ENCODE measurements at places on chromosomes 4 and X. TPM values are rescaled to one million over a fixed set of nuclear protein-coding genes. Genes with fewer than 3 reads are reported as not detected.

DNA sequence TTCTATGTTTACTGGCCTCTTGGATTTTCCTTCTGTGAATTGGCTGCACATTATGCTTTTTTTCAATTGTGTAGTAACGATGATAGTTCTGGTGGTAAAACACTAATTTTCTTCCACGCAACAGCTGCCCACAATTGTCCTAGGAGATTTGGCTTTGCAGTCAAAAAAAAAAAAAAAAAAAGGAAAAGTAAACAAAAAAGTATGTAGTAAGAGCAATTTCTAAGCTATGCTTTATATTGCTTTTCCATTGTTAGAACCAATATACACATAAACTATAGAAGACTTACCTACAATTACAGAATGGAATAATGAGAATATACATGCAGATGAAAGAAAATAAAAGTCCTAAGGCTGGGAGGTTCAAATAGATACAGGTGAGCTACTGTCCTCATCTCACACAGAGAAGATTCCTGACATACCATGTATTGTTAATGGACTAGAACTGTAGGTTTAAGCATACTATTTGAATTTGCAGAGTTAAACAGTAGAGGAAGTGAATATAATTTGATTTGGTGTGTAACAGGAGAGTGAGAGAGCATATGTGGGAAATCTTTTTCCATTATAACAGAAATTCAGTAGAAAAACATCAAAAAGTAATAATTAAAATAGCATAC lies 976.2 kb downstream of the RAB28 start:
- no peak for ATAC-seq

DNA sequence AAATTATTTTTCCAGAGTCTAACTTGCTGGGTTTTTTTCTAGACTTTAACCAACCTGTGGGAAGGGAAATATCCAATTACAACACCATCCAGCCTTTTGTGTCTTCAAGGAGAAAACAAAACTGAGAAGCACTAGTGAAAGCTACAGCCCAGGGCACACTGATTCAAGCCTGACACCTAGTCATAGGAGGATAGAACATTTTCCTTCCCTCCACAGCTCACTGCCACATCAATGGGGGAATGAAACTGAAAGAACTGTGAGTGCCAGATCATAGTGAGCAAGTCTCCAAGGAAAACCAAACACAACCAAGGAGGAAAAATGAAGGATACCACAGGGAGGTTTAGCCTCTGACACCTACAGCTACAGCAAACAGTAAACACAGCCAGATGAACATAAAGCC lies 43.3 kb upstream of the MAGEA8 start:
- ATAC-seq = peak; percentile 89

- no peak for ATAC-seq
These were observed 241.0 kb upstream of the POF1B start for GRCh38 chrX:85620466-85620865.

DNA sequence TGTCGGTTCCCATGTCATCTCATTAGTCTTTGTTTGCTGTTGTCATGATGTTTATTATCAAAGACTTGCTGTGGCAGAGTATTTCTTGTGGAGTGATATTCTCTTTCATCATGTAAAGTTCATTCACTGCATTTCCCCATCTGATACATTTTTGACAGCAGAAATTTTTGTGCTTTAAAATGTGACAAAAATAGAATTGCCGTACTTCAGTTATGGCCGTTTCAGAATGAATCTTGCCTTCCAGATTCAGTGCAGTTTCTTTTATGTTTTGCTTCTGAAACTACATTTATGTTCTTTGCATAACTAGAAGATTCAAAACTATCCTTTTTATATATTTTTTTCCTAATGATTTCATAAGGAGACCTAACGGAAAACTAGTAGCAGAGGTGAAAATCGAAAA lies 10.0 kb downstream of the CSTF2 start:
- peak; percentile 34 for ATAC-seq

DNA sequence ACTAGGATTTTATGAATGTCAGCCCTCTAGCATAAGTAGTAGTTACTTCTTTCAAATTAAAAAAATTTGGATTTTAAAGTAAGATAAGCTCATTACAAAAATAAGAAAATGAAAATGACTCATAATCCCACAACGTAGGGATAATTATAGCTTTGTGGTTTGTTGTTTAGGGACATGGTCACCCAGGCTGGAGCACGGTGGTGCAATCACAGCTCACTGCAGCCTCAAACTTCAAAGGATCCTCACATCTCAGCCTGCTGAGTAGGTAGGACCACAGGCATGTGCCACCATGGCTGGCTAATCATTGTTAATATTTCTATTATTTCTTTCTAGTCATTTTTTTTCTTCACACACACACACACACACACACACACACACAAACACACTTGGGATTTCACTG lies 57.6 kb downstream of the PLAC1 start:
- ATAC-seq = no peak

- ATAC-seq = no peak
These were observed 84.8 kb downstream of the PAK3 start for GRCh38 chrX:111180750-111181240.

GRCh38 chrX:20388594-20388993 lies 121.9 kb upstream of the RPS6KA3 start:
- ATAC-seq = no peak

DNA sequence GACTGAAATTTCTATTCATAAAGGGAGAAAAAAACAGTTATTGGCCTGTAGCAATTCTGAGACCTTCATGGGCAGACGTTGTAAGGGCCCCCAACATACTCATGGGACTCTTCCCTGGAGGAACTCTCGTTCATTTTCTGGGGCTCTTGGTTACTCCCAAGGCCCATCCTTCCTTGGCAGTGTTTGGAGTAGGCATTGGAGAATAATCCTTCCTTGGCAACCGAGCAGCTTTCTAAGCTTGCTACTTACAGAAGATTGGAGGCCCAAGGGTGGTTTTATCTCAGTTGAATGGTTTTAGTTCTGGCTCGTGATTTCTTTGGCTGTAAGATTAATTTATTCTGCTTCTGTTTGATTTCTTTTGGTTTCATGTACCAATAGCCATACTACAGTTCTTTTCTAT lies 50.4 kb downstream of the ALG13 start:
- no peak for ATAC-seq

DNA sequence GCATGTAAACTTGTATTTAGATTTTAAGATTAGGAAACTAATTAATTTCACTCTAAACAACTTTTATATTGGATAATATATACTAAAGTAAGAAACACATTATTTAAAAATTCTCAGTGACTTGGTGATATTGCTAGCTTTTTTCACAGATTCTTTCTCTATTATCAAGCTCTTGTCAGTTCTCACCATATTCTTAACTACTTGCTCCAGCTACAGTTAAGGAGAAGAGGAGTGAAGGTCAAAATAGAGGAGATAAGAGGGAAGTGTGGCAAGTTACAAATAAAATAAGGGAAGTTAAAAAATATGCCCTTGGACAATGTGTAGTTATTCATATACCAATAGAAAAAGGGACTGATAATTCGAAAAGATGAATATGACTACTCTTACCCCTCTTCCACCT lies 34.7 kb upstream of the NAF1 start:
- no peak for ATAC-seq

DNA sequence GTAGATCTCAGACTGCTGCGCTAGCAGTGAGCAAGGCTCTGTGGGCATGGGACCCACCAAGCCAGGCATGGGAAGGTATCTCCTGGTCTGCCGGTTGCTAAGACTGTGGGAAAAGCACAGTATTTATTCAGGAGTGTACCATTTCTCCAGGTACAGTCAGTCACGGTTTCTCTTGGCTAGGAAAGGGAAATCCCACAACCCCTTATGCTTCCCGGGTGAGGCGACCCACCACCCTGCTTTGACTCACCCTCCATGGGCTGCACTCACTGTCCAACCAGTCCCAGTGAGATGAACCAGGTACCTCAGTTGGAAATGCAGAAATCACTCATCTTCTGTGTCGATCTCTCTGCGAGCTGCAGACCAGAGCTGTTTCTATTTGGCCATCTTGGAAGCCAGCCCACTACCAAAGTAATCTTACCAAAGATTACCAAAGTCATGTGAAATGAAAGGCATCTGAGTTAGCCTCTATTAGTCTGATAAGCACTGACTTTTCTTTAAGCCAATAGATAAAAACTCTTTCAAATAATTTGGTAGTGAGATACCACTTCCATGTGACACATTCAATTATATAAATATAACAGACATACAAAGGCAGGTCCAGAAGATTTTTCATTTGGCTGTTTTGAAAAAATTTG lies 8.5 kb upstream of the HTN1 start:
- ATAC-seq = no peak

- no peak for ATAC-seq
These were observed 8.3 kb downstream of the PKD2 start for GRCh38 chr4:88015659-88016295.

- no peak for ATAC-seq
These were observed 153.6 kb upstream of the INTU start for GRCh38 chr4:127479031-127479622.

- peak; percentile 66 for ATAC-seq
These were observed 39.9 kb downstream of the PDS5A start for GRCh38 chr4:39937683-39938268.

GRCh38 chr4:123937581-123937980 lies 541.0 kb downstream of the SPRY1 start:
- no peak for ATAC-seq

GRCh38 chr4:763191-763810 lies 57.7 kb downstream of the PCGF3 start:
- peak; percentile 59 for ATAC-seq

- ATAC-seq = peak; percentile 47
These were observed 1.4 kb downstream of the PDS5A start for GRCh38 chr4:39976141-39976944.

DNA sequence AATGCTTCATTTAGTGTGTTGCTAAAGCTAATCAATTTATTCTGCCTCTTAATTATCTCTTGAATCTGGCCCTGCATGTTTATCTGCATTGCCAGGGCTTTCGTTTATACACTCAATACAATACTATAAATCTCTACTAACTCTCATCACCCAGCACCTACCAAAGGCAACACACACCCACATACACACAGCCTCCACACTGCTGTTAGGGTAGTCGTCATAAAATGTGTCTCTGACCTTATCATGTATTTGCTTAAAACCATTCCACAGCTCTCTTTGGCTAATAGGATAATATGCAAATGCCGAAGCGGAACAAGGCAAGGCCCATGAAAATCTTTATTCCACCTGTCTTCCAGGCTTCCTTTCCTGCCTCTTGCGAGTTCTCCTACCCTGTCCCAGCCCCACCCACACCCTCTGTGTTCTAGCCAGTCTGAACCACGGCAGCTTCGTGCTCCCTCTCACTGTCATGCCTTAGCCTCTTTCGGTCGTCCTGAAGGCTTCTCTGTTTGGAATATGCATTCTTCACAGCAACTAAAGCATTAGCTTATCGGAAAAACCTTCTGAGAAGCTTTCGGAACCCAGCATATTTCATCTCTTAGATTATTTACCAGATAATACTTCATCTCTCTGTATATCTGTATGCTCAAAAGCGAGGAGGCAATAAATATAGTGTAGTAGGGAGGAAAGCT lies 333.5 kb downstream of the TENM3 start:
- no peak for ATAC-seq

DNA sequence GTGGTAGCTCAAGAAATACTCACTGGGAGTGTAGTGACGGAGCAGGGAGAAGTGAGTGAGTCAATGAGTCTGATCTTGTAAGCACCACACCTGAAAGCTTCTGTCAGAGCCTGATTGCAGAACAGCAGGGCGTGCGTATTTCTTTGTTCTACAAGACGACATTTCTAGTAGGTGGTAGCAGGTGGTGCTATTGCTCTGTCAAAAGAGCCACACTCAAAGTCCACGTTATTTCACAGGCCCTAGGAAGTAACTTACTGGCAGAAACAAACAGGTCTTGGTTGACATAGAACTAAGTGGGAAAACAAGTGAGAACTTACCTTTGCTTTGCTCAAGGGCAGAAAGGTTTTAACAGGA lies 46.4 kb upstream of the SPRY1 start:
- no peak for ATAC-seq

DNA sequence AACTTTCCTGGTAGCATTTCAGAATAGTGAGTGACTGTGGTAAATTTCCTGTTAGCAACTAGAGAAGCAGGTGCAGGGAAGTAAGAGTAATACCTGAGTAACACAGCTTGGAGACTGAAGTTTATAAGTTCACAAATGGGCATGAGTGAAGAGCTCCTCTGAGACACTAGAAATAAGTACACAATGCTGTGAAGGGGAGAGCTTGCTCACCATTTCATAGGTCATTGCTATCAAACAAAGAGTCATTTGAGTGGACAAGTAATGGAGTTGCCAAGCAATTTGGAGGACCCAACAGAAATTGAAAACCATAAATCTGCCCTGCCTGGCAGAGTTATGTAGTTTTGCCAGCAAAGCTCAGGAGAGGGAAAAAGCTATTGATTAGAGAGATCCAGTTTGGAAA lies 523.6 kb downstream of the TRAM1L1 start:
- no peak for ATAC-seq

Gene TCEAL6
- not detected for total RNA-seq

Gene ZCCHC18
- total RNA-seq = 1.6 TPM

Gene WDFY3
- 2.3 TPM for total RNA-seq

Gene DCLK2
- not detected for total RNA-seq

Gene TMEM271
- total RNA-seq = not detected

Gene PITX2
- 0.13 TPM for total RNA-seq

Gene AR
- not detected for total RNA-seq

Gene ZXDA
- 2.2 TPM for total RNA-seq

Gene CD99L2
- 17.6 TPM for total RNA-seq

Gene PCSK1N
- 3.7 TPM for total RNA-seq

Gene KCND1
- total RNA-seq = 16.8 TPM

Gene H2BW1
- total RNA-seq = not detected
